ENCODE measurements at places on chromosomes 13 and 19.
A peak's percentile ranks its signal among the peaks of the same experiment; 100 is the strongest.

DNA sequence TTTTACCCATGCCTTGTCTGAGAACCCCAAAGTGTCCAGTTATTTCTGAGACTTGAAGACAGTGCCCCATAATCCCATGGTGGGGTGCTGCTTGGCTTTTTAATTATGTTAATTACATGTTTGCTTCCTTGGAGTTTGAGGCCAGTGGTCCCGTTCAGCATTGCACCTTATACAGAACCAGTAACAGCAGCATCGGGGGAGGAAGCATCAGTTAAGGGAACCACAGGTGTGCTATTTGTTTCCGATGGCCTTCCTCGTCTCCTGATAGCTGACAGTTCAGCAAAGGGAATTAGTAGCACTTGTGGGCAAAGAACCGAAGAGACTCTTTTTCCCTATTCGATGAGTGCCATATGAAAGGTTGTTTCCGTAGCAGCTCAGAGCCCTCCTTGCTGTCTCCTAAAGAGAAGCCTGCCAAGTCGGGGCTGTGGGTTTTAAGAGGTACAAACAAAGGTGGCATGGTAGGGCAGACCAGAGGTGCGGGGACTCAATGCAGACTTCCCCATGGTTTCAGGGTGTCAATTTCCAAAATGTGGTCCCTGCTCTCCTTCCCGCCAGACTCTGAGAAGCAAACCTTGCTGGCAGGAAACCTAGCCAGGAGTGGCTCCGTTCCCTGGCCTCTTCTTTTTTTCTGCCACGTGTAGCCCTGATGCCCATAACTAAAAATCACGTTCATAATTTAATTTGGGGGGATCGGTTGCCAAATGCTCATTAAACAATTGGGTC lies 225.2 kb upstream of the TSHZ3 start:
- DNase-seq, result no peak

- no peak for DNase-seq
Observed at GRCh38 chr19:33654840-33655508, 33.2 kb downstream of the CHST8 start.

- peak; percentile 92 for DNase-seq
Observed at GRCh38 chr13:29511980-29512379, 83.5 kb downstream of the SLC7A1 start.

DNA sequence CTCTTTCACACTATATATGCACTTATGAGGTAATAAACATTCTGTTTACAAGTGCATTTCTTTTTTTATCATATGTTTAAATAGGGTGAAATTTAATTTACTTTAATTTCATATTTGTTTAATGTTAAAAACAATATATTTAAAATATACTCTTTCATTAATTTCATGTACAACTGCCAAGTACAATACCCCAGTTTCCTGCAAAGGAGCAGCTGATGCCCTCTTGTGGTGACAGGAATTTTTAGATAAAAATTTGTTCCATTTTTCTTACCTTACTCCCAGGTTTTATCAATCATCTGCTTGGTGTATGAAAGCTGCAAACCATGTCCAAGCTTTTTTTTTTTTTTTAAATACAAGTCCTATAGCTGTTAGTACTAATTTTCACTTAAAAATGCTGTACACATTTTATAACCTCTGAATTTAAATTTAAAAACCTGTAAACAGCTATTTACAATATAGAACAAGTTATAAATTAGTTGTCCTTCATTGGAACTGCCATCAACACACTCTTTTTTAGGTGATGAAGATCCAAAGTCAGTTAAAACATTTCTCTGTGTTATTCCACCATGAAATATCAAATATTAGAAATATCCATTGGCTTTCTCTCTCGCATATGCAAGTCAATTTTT lies 4.9 kb downstream of the PCDH20 start:
- DNase-seq, result peak; percentile 8

DNA sequence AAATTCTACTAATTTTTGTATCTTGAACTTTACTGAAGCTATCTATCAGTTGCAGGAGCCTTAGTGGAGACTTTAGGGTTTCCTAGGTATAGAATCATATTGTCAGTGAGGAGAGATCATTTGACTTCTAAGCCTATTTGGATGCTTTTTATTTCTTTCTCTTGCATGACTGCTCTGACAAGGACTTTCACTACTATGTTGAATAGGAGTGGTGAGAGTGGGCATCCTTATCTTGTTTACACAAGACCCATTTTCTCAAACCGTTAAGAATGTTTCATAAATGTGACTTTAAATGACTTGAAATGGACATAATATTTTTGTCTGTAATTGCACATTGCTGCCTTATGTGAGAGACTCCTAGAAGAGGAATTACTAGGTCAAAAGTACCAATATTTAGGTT lies 17.9 kb upstream of the CSNK1A1L start:
- DNase-seq, result no peak

DNA sequence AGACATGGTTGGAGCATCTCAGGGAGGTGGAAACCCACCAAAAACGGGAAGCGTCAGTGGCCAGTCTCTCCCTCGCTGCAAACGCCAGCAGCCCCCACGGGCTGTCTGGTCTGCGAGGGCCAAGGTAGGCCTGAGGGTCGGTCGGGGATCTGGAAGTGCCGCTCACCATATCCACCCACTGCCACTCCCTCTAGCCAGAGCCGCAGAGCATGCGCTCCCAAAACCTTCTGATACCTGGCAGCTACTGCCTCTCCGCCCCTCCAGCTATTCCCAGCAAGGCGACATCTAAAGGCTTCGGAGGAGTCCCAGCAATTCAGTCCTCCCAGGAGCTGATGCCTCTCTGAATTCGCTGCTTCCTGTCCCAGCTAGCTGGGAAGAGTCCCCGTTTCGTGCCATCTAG lies 4.4 kb upstream of the FKRP start:
- DNase-seq, result no peak

- no peak for DNase-seq
Observed at GRCh38 chr19:36797786-36798108, 25.1 kb upstream of the ZNF850 start.

- DNase-seq, result no peak
Observed at GRCh38 chr13:110698689-110699088, 7.2 kb downstream of the CARS2 start.

DNA sequence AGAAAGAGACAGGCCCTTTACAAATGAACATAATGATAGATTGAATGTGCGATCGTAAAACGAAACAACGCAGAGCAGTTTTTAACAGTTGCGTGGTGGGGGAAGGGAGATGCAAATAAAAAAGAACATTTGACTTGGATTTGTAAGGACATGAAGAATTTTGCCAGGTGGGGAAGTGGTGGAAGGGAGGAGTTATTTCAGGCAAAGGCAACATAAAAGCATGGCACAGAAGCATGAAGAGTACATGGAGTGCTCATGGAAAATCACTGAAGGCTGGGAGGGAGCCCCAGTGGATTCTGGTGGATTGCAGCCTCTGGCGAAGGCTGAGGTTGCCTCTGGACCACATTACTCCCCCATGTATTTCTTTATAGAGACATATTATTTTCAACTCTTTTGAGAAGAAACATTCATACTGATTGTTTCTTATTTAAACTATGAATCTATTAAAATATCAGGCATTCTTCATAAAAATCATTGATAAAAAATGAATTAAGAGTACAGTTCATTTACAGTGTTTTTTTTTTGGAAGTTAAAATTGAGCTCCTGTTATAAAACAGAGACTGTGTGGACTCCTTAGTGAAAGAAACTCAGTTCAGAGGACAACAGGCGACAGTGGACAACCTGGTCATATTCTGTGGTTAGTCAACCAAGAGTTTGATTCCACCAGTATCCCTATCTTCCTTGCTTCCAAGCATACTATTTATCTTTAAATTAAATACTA lies 57.5 kb downstream of the STARD13 start:
- DNase-seq, result no peak

GRCh38 chr19:13952931-13953531 lies 722 bp downstream of the DCAF15 start:
- peak; percentile 57 for DNase-seq

GRCh38 chr13:75812751-75813181 lies 176.6 kb downstream of the LMO7 start:
- DNase-seq, result peak; percentile 64

- no peak for DNase-seq
Observed at GRCh38 chr13:83738407-83738806, 143.9 kb downstream of the SLITRK1 start.

DNA sequence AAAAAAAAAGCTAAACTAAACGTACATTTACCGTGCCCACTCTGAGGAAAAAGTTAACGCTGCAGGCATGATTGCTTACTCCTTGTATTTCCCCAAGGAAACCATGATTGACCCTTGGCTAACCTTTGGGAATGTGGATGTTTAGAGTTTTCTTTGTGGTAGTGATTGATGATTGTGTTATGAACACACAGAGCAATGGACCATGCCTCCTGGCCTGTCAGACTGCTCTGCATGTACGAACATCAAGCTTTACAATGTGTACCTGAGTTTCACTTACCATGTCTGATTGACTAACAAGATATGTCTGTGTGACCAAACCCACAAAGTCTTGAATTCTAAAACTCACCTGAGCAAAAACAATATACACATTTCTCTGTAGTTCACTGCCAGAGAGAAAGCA lies 35.1 kb downstream of the MYCBP2 start:
- DNase-seq, result no peak

DNA sequence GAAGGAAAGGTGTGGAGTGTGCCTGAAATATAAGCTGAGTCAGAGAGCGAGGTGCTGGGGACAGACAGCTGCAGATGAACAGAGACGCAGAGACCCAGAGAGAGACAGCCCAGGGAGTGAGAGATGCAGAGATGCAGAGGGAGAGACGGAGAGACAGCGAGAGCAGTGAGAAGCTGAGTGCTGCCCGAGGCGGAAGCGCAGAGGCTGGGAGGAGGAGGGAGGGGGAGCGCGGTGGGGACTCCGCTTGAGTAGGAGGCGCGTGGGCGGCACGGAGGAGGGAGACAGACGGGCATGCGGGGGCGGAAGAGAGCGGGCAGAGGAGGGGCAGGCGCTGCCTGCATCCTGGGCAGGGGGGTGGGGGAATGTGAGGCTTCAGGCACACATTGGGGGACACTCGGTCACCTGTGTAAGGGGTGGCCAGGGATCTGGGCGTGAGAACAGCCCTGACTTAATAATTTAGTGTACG lies 25.7 kb downstream of the SLC8A2 start:
- no peak for DNase-seq

Data from fibroblast of the aortic adventitia (primary cell).